Gastrocnemius medialis (tissue), 4 donors: ENCODE measurements at places on chromosomes 4 and X.

- DNase-seq, result no peak
Observed at GRCh38 chrX:6813836-6814370, 279.0 kb upstream of the VCX3A start.

GRCh38 chr4:137956256-137956655, 285.9 kb downstream of the SLC7A11 start:
- DNase-seq, result no peak

- no peak for DNase-seq
Observed at GRCh38 chr4:106268786-106269185, 47.2 kb downstream of the TBCK start.

DNA sequence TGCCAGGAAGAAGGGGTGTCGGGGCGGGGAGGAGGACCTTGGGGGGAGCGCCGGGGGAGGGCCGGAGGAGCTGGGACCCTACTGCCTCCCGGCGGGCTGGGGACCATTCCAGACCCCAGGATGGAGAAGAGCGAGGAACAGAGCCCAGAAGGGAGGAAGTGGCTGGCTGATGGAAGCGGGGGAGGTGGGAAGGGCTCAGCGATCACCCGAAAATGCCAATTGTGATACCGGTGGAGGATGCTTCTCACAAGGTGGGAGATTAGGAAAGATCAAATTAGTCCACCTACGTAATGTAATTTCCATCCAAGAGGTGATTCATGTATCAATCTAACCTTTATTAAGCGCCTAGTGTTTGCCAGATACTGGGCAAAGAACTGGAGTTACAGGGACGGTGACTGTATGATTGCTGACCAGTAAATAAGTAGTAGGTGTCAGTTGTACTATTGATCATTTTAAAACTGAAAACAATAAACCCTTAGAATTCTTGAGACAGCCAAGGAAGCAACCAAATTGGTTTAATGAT, 452 bp upstream of the RAI2 start:
- DNase-seq, result no peak

DNA sequence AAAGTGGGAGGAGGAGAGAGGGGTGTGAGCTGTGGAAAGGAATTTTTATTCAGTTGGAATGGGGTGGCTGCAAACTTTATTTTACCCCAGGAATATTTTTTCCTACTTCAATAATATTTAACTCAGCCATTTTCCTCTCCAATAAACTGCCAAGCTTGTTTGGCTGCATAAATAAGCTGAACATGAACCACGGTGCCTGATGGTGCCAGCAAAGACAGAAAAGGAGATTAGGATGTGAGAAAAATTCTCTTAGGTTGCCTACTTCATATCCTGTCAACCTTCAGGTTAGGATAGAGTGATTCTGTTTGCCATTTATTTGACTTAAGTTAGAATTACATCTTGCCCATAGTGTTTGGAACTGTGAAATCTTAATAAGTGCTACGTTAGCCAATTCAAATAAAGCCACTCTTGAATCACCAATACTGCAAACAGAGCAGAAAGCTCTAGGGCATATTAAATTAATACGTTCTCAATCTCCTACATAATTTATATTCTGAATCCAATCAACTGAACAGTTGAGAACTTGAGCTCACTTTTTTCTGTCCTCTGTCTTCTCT, 195.1 kb downstream of the ARHGAP24 start:
- DNase-seq, result no peak
